ENCODE measurements at places on chromosomes 2 and 18.

GRCh38 chr2:121293450-121294325 is 8.7 kb upstream of the TFCP2L1 start:
- DNase-seq = peak; percentile 91

DNA sequence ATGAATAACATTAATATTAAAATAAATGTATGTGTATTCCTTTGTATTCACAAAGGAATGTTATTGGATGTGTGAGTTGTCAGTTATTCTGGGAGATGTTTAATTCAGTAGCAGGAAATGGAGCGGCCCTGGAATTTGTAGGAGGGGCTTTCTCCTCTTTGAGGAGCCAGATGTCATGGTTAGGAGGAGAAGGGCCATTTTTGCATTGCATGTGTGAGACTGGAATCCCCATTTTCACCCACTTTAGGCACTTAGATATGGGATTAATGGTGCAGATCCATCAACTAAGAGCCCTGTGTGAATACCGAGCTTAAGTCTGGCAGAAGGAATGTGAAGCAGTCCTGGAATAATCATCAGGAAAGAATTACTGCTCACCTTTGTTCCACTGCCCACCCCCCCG is 439.2 kb downstream of the PARD3B start:
- DNase-seq = no peak

GRCh38 chr2:41483226-41483625 is 564.6 kb upstream of the PKDCC start:
- no peak for DNase-seq

GRCh38 chr2:106982350-106982749 is 96.4 kb upstream of the ST6GAL2 start:
- no peak for DNase-seq

GRCh38 chr2:236998236-236998635 is 87.5 kb upstream of the COPS8 start:
- DNase-seq = no peak

GRCh38 chr2:167750675-167751074 is 496.7 kb downstream of the STK39 start:
- no peak for DNase-seq

DNA sequence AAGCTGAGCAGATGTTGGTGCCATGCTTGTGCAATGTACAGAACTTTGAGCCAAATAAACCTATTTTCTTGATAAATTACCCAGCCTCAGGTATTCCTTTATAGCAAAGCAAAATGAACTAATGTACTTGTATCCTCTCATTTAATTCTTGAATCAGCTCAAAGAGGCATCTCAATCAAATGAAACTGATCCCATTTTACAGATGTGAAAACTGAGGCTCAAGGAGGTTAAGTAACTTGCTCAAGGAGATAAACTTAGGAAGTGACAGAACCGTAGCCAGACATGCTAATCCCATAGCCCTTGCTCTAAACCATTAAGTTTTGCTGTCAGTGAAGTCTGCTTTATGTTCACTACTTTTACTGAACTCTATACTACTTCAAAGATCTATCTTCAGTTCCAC is 467.0 kb upstream of the UBE2E3 start:
- no peak for DNase-seq

Measured in left colon (tissue), 2 donors.